Aorta (tissue), 5 donors: ENCODE measurements at places on chromosomes 4 and X.

- no peak for DNase-seq
Observed at GRCh38 chr4:176340871-176341685, 21.3 kb downstream of the SPCS3 start.

DNA sequence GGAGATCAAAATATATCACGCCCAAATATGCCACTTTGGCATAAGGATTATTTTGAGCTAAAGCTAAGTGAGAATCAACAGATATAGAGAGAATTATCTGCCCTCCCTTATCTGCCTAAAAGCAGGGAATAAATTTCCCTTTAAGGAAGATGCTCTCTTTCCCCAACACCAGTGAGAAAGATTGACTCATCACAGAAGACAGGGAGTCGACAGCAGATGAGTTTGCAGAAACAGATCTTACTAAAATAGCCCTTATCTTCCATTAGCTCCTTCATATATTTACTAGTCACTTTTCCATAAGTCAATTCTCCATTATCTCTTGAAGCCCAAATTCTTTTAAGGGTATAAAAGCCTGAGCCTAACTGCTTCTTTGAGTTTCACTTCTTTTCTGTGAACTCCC is 156.6 kb downstream of the CAMK2D start:
- no peak for DNase-seq

- peak; percentile 90 for DNase-seq
Observed at GRCh38 chrX:56788717-56789122, 59.7 kb downstream of the NBDY start.

GRCh38 chrX:42399632-42400024 is 378.3 kb downstream of the PPP1R2C start:
- DNase-seq: no peak

DNA sequence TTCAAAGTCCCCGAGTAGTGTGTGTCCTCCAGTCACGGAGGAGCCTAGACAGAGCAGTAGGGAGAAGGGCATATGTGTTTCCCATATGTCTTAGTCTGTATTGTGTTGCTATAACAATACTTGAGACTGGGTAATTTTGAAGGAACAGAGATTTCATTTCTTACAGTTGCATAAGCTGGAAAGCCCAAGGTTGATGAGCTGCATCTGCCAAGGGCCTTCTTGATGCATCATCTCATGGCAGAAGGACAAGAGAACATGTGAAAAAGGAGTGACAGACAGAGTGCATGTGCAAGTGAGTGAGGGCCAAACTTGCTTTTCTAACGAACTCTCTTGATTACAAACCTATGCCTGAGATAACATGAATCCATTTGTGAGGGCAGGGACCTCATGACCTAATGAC is 243.4 kb downstream of the ARHGAP10 start:
- no peak for DNase-seq

- DNase-seq: peak; percentile 83
Observed at GRCh38 chr4:153465615-153466080, 512 bp upstream of the TMEM131L start.

DNA sequence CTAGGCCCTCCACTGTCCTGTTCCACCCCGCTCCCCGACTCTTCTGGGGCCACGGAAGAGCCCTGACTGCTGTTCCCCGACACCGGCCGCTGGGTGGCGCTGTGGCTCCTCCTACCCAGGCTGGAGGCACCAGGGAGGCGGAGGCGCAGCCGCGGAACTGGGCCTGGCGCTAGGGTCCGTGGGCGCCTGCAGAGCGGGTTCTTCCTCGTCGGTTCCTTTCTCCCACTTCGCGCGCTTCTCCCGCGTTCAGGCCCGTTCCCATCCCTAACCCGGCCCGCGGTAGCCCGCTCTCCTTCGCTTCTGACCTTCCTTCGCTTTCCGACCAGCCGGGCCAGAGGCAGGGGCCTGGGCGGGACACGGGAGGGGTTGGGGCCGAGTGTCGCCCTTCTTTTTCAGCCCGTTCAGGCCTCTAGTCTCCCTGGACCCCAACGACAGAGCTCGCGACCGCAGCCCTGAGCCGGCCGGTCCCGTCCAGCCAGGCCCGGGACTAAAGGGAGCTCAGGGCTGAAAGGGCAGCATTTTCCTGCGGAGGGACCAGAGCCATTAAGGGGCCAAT is 34.3 kb downstream of the NALF2 start:
- peak; percentile 93 for DNase-seq

DNA sequence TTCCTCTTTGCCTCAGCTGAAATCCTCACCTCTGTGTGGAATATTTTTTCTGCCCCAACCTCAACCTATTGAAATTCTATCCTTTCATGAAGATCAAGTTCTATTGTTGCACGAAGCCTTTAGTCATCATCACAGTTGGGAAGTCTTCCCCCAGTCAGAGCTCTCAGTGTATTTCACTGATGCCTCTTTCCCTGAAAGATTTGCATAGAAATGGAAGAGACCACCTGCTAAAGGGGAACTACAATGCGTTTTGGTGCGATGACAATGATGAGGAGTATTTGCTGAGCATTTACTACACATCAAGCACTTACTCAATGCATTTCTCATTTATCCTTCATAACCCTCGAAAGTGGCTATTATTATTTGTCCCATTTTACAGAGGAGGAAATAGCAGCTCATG is 151.2 kb upstream of the KLF3 start:
- no peak for DNase-seq

GRCh38 chr4:7344636-7345155 is 90.0 kb downstream of the PSAPL1 start:
- DNase-seq: no peak

DNA sequence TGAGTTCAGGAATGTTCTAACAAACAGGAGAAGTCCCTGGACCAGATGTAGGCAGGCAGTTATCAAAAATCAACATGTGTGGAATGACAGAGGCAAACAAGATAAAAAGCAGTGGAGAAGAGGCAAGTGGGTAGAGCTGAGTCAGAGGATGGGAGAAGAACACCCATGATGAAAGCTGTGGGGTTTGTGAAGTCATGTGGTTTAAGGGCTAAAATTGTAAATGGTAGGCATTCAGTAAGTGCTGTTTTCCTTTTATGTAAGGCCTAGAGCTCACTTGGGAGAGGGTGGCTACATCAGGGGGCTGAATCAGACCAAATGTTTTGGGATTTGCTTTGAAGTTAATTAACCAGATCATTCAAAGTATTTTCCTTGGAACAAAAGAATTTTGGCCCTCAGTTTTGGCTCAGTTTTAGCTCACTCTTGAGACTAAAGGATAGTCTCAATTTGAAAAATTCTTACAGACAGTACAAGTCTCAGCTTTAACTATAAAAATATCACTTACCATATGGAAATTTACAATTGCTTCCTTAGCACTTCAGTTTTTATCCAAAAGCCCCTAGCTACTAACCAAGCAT is 114.5 kb upstream of the PCDH7 start:
- no peak for DNase-seq

GRCh38 chrX:107787827-107788226 is 10.3 kb downstream of the NCBP2L start:
- no peak for DNase-seq

DNA sequence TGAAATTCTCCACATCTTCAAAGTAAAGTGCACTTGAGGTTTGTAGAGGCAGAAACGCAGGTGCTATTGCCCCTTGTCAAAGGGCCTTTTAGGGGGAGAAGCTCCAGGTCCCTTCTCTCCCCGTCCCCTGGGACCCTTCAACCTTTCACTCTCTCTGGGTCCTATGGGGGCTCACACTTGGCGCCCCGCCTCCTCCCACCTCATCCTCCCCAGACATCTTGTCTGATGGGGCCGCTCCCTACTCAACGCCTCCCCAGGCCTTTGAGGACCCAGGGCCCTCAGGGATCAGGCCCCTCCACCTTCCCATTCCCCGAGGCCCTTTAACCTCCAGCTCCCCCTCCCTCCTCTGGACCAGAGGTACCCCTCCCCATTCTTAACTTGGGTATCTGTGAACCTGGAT is 1.3 kb upstream of the HTRA3 start:
- DNase-seq: no peak

GRCh38 chrX:12894074-12895030 is 12.1 kb upstream of the TLR8 start:
- no peak for DNase-seq

DNA sequence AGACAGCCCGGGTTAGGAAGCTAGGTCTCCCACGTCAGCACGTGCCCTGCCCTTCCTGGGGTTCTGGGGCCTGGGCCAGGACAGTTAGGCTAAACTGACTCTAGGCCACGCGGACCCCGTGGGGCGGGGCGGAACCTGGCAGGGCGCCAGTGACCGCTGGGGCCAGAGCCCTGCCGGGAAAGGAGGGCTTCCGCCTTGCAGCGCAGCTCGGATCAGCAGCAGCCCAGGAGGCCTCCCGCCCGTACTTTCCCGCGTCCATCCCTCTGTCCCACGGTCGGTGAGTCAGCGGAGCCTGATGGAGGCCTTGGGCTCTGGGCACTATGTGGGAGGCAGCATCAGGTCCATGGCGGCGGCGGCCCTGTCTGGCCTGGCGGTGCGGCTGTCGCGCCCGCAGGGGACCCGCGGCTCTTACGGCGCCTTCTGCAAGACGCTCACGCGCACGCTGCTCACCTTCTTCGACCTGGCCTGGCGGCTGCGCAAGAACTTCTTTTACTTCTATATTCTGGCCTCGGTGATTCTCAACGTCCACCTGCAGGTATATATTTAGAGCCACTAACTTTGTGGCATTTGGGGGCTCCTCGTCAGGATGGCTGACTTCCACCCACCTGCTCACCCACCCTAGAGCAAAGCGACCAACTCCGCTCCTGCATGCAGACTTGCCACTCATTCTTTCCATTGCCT is at the start of gene SMIM10:
SMIM10 (plus strand) TSS at position 191 of the 681 bp plus-strand sequence; CDS start at position 296, 105 bp downstream.
- DNase-seq: peak; percentile 93

- DNase-seq: no peak
Observed at GRCh38 chr4:138868562-138868961, 147.0 kb upstream of the NOCT start.

DNA sequence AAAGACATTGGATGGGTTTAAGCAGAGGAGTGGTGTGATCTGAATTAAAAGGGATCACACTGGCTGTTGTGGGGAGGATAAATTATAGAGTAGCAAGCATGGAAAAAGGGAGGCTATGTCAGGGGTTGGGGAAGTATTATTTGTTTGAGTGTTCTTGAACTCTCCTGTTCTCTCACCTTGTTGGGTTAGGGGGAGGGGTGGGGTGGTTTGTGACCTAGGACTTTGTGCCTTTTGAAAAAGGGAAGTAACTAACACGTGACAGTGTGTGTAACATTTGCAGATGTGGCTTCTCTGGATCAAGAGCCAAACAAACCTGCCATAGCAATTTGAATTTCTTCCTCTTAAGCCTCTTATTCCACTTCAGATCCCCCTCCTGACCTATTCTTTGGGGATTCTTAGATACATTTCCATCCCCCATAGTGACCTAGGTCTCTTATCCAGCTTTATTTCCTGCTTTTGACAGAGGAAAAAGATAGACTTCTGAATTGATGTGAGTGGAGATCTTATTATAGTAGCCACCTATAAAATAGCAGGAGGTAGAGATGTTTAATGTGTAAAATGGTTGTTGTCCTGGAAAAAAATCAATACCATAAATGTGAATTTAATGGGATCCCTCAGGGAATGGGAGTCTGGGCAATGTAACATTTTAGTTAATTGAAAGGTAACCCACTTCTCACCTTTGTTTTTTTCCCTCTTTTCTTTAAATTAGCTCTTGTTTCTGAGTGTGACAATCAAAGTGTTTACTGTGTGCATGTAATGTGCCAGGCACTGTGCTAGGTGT is 120.4 kb downstream of the CT47B1 start:
- DNase-seq: no peak

- DNase-seq: no peak
Observed at GRCh38 chrX:18997916-18998315, 14.0 kb upstream of the PHKA2 start.

GRCh38 chrX:129759576-129760061 is 20.1 kb upstream of the SASH3 start:
- DNase-seq: no peak

GRCh38 chr4:7521666-7522065 is 86.9 kb upstream of the PSAPL1 start:
- no peak for DNase-seq

DNA sequence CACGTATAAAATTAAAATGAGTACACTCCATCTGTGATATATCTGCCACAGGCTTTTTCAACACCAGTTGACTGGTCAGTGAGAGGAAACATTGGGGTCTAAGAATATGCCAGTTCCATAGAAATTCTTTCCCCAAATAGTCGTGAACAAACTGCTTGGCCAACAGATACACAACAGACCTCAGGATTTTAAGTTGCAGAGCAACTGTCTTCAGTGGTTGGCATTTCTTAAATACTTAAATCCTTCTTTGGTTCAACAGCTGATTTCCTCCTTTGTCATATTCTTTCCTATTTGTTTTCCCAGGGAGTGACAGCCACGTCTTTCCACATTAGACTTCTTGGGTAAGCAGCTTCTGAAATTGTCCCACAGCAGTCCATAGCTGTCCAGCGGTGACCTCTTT is 7.0 kb upstream of the DDX60 start:
- DNase-seq: no peak

DNA sequence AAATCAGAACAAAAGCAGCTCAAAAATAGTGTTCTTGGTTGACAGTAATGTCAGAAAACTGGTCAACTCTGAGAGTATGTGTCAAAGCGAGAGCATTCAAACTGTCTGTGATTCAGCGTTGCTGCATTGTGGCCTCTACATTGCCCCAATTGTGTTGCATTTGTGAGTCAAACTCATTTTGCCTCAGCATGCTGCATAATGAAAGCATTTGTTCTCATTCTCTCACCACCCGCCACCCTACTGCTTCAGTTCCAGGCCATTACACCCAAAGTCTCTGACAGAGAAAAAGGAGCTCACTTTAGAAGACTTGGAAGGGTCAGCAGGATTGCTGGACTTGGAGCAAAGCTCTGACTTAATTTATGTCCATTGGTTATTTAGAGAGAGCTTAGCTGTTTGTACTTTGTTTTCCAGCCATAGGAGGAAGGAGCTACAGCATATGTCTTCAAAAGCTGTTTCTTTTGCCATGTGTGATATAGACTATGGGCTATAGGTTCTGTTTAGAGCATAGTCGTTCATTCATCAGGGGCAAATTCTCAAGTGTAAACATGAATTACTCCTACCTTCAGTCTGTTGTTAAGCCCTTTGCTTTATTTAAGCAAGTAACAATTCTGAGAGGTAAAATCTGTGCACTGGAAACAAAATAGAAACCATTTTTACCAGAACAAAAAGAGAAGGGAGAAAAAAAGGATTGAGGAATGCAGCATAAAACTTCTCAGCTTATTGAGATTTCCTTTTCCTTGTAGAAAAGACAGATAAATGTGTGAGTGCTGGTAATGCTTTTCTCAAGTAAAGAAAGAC is 153.4 kb upstream of the ANK2 start:
- DNase-seq: no peak

- no peak for DNase-seq
Observed at GRCh38 chrX:24702362-24703184, 8.9 kb downstream of the POLA1 start.

GRCh38 chrX:22314211-22314610 is 41.5 kb downstream of the CBLL2 start:
- no peak for DNase-seq

GRCh38 chr4:99209671-99210070 is 9.4 kb downstream of the ADH6 start:
- no peak for DNase-seq

DNA sequence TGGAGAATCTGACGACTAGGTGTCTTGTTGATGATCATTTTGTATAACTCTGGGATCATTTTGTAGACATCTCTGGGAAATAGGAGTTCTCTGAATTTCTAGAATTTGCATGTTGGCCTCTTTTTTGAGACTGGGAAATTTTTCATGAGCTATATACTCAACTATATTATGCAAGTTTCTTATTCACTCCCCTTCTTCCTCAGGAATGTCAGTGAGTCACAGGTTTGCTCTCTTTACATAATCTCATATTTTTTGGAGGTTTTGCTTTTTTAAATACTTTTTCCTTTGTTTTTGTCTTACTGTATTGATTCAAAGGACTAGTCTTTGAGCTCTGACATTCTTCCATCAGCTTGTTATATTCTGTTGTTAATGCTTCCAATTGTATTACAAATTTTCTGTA is 1324.2 kb downstream of the TECRL start:
- no peak for DNase-seq

GRCh38 chr4:55358246-55358645 is 12.2 kb downstream of the SRD5A3 start:
- no peak for DNase-seq
